Hindlimb muscle (tissue), 1 donor: ENCODE measurements at places on chromosomes 1 and 21. TPM values are rescaled to one million over a fixed set of nuclear protein-coding genes. Genes with fewer than 3 reads are reported as not detected.

GRCh38 chr1:163897412-163898155 lies 575.8 kb downstream of the NUF2 start:
- peak; percentile 14 for DNase-seq

DNA sequence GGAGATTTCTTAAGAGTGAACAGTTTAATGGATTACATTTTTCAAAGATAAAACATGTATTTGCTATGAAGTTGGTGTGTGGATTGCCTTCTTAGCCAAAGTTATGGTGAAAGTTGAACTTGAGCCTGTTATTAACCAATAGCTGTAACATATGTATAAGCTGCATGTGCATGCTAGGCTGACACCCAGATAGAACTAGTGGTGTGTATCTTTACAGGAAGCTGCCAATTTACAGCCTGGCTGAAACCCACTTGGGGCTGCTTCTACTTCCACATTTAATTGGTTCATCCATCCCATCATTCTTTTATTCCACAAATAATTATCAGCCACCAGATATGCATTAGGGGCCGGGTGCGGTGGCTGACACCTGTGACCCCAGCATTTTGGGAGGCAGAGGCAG lies 3.3 kb downstream of the PLA2G5 start:
- DNase-seq: no peak

- DNase-seq: no peak
These were observed 53.6 kb downstream of the FGGY start for GRCh38 chr1:59350521-59350920.

DNA sequence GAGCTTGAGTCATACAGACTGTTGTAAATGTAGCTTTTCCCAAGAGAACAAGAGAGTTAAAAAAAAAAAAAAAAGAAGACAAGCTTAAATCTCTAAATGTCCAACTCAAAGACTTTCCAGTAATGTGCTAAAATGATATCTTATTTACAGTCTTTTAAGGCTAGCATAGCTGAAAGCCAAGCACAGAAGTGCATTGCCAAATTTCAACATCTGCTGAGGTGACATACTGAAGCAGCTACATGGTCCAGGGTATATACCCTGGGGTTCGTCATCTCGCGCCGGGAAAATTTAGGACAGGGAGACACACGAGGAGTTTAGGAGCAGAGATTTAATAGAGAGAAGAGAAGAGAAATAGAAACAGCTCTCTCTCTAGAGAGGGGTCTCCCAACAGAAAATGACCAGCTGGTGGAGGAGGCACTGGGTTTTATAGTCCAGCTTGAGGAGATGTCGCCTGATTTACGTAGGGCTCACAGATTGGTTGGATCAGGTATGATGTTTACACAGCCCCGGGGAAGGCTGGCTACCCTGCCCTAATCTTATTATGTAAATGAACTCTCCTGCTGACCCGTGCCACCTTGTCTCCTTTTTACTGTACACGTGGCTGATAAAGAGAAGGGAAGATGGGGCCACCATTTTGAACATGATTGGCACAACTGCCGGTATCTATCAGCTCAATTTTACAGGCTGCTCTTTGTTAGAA lies 172.7 kb downstream of the TRIM33 start:
- no peak for DNase-seq

DNA sequence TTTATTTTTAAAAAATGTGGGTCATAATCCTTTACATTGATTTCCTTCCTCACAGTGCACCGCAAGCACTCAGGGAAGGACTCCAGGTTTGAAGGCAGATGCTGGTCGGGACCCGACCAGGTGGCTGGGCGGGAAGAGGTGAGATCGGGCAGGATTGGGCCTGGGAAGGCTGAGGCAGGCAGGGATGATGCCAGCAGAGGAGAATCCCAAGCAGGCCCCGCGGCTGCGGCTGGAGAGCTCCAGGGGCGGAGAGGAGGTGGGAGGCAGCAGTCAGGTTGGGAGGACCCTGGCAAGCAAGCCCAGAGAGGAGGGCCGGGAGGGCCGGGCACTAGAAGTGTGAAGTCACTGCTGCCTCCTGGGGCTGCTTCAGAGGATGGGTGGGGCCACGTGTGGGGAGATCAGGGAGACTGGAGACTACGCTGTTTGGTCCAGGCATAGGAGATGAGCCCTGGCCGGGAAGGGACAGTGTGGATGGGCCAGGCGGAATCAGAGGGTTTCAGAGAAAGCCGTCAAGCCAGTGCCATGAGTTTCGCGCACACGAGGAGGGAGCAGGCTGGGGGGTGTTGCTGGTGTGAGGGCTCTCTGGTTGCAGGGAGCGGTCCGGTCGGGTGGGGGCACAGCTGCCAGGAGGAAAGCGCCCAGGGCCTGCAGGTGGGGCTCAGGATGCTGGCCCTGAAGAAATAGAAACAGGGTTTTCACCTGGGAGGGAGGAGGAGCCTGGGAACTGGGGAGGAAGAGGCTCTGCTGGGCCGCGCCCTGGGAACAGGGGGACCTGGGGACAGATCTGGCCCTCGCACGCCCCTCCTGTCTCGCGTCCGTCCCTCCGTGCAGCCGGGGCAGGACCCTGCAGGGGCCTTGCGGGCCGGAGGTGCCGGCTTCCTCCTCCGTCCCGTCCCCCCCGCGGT lies 888 bp upstream of the COL18A1 start:
- no peak for DNase-seq

DNA sequence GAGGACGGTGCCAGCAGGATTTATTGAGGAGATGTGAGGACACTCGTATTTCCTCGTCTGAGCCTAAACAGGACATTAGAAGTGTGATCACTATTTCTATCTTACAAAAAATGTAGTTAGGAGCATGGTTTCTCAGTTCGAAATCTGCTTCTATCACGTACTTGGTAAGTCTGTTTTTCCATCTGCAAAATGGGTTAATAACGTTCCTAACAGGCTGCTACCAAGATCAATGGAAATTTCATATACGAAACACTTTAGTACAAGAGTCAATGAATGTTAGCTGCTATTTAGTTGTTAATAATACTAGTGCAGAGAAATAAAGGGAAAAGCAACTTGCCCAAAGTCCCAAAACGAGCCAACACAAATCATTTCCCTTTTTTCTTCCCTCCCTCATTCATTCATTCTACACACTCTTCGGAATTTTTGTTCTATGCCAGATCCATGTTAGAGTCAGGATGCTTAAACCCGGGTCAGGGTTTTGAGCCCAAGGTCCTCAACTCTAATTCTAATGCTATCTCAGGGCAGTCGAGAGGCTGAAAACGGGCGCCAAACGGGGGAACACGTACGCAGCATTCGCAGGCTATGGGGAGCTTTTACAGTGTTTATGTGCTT lies 608 bp downstream of the SNRNP40 start:
- DNase-seq: no peak

DNA sequence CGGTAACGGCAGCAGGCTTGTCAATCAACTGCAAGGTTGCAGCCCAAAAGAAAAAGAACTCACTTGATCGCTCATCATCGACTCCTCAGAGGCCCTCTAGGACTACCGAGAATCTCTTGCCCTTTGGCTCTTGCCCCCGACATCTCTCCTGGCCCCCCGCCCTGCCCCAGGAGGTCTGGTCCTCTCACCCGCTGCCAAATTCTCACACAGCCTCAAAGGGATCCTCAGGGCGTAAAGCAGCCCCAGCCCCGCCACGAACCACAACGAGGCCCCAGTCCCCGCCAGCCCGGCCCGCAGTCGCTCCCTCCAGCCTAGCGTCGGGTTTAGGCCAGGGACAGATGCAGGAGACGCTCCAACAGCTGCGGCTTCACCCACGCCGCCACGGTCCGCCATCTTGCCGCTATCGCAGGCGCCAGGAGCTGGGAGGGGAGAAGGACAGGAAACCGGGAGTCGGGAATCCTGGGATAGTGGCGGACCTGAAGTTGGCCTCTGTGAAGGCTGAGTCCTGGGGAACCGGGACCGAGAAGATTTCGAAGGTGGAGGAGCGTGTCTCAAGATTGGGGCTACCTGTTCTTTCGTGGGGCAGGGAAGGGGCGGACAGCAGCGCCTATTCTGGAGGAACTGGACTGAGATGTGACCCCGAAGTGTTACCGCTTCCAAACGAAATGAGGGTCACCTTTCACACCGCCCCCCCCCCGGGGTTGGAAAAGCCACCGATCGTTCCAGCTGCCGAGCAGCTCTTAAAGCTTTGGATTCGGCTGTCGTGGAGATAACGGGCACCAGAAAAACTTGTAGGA lies at the start of gene ST7L:
Gene ST7L (minus strand): TSS at position 421 of the 797 bp plus-strand sequence. CDS start 28 bp downstream, at position 393.
- peak; percentile 86 for DNase-seq

DNA sequence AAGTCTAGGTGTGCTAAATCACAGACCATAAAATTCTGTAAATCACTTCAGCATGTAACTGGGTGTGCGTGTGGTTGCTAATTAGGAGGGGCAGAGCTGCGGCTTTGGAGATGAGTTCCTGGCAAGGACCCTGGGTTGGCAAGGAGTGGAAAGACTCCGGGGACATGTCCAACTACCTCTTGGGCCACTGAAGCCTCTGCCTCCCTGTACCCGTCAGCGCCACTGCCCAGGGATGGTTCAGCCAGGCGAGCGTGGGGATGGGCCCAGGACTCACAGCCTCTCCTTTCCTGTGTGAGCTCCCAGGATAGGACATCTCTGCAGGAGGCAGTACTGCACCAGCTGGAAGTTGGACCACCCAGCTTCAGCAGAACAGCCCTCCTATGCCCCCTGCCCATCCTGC lies 386.4 kb upstream of the VAMP3 start:
- DNase-seq: no peak

GRCh38 chr1:228148935-228149405 lies 760 bp upstream of the GJC2 start:
- no peak for DNase-seq

DNA sequence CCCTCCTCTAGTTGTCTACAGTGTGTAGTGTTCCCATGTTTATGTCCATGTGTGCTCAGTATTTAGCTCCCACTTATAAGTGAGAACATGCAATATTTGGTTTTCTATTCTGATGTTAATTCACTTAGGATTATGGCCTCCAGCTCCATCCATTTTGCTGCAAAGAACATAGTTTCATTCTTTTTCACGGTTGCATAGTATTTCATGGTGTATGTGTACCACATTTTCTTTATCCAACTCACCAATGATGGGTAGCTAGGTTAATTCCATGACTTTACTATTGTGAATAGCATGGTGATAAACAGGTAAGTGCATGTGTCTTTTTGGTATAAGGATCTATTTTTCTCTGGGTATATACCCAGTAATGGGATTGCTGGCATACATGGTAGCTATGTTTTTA lies 67.0 kb downstream of the TBX19 start:
- no peak for DNase-seq

GRCh38 chr1:230327892-230328284 lies 98.2 kb downstream of the PGBD5 start:
- no peak for DNase-seq

DNA sequence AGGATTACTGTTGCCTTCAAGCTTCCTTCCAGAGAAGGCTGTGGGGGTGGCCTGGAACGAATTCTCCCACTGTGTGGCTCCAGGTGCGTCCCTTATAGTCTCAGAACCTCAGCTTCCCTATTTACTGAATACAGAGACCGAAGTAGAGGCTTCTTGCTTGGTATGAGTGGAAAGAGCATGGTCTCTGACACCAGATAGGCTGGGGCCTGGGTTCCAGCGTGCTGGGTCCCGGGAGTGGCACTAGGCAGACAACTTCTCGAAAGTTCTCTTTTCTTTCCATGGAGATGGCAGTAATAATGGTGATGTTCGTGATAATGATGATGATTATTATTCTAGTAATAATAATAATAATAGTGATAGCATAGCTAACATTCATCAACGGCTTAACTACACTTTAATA lies 161.7 kb downstream of the PTPRU start:
- no peak for DNase-seq

- no peak for DNase-seq
These were observed 37.3 kb upstream of the KHDRBS1 start for GRCh38 chr1:31976401-31976800.

GRCh38 chr1:154768456-154769125 lies 101.5 kb downstream of the KCNN3 start:
- DNase-seq: no peak

DNA sequence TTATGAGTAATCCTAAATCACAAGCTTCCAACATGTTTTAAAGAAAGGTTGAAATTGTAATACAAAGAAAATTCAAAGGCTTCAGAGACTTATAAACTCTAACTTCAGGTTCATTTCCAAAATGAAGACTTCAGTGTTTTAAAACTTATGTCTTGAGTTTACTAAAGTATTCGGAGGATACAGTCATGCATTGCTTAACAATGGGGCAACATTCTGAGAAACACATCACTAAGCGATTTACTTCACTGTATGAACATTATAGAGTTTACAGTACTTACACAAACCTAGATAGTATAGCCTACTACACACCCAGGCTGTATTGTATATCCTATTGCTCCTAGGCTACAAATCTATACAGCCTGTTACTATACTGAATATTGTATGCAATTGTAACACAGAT lies 38.3 kb downstream of the CEP170 start:
- DNase-seq: no peak

GRCh38 chr1:71745326-71745725 lies 537.0 kb downstream of the NEGR1 start:
- no peak for DNase-seq

DNA sequence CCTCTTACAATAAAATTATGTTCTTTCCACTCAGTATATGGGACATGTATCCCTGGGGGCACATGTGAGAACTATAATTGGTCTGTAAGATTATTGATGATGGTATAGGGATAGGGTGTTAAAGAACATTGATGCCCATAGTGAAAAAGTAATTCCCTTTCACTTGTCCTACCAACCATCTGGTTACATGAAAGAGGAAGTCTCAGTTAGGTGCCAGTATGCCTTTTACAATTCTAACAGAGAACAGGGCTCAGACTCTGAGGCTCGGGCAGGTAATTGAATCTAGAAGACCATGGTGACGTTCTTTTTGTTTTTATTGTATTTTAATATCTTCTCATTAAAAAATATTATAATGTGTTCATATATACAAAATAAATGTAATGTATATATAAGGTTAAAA lies 113.6 kb downstream of the FGGY start:
- no peak for DNase-seq

DNA sequence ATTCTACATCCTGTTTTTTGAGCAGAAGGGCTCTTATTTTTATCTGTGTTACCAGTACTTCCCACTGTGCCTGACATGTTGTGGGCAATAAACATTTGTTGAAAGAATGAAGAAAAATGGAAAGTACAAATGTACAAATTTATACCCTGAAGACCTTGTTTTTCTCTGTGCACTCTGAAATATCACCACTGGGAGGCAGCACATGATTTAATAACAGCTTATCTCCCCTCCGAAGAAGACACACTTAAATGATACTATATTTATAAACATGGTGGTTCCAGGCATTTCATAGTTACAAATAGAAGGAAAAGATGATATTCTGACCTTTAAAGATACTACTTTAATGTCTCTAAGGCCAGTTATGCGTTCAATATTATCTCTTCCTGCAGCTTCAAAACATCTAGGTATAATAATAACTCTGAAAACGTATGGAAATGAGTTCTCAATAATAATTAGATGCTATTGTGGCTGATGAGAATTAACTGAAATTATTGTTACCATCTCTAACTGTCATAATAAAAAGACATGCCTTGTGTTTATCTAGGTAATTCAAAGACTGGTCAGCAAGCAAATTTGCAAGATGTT lies 12.8 kb downstream of the DYNLT5 start:
- peak; percentile 36 for DNase-seq

Gene LCE3D
- polyA plus RNA-seq: not detected

Gene IER5
- 7.5 TPM for polyA plus RNA-seq

Gene PRKAA2
- 54.4 TPM for polyA plus RNA-seq

Gene KCNA2
- 0.52 TPM for polyA plus RNA-seq

Gene CCDC27
- polyA plus RNA-seq: 0.14 TPM

Gene RNU1-1
- polyA plus RNA-seq: not detected

Gene OR2AK2
- polyA plus RNA-seq: not detected

Gene LCE2A
- polyA plus RNA-seq: not detected

Gene COPA
- polyA plus RNA-seq: 122 TPM
